ENCODE measurements at places on chromosomes 4 and X.
A peak's percentile ranks its signal among the peaks of the same experiment; 100 is the strongest.

DNA sequence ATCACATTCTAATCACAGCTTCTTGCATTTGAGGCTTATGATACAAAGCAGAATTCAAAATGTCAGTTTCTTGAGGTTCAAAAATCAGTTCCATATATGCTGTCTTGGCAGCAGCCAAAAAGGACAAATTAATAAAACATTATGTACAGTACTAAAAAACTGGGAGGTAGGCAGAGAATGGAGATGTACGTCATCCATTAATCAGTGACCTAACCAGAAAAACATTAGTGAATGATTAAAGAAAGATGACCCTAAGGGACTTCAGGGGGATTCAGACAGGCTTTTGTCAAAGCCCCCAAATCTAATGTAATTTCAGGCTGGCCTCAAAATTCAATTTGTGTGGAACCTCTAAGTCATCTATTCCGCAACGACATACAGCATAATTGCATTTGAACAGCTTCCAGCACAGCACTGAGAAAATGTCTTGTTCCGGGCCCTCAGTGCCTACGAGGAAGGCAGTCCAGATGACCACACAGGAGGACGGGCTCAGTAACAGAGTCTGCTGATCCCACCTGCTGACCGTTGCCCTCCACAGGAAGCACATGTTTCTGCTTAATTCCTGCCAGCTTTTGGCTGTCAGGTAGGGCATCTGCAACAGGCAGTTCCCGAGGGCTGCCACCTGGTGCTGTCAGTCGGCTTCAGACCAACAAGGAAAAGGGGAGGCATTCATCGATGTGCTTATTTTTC, 83.8 kb upstream of the HHIP start:
- DNase-seq = no peak

GRCh38 chrX:52852110-52852860, 15.6 kb downstream of the XAGE3 start:
- peak; percentile 54 for DNase-seq

DNA sequence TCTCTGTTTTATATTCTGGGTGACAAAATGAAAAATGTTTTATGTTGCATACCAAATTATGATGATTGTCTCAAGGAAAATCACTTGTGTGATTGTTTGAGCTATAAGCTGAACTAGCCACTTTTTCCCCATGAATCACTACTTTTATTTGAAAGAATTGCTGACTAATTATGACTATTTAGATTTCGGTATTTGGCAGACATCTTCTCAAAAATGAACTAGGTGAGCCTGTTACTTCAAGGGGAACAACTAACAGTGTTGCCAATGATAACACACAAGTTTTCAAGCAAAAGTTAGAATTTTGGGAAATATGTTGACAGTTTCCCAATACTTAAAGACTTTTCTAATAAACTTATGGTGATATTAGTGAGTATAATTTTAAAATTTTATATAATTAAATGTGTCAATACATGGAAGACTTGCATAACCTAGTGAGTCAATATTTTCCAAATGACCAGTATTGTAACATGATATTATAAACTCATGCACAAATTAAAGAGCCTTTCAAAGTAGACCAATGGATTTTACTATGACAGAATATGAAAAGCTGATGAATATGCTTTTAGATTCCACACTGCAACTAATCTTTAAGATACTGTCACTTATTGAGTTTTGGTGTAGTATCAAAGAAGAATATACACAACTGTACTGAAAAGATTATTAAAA, 187.7 kb upstream of the GATB start:
- DNase-seq = no peak

DNA sequence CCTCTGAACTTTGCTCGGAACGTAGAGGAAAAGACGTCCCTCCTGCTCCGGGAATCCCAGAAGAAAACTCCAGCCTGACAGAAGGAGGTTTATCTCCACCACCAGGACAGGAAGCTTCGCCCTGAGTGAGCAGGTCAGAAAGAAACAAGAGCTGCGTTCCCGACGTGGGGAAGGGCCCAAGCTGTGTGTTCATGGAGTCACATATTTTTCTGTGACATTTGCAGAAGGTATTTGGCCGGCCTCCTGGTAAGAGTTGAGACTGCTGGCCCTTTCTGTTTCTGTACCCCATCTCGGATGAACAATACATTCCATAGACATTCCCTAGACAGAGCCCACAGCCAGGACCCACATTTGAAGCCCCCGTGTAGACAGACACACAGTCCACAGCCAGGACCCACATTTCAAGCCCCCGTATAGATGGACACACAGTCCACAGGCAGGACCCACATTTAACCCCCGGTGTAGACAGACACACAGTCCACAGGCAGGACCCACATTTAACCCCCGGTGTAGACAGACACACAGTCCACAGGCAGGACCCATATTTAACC, 230.8 kb downstream of the SHOX start:
- DNase-seq = peak; percentile 89

- DNase-seq = no peak
These were observed 55.7 kb downstream of the SPANXN3 start for GRCh38 chrX:143461606-143462005.
